Astrocyte (in vitro differentiated cells and primary cell): ENCODE measurements at places on chromosomes 5 and 9. TPM values are rescaled to one million over a fixed set of nuclear protein-coding genes. Genes with fewer than 3 reads are reported as not detected.
A peak's percentile ranks its signal among the peaks of the same experiment; 100 is the strongest.

DNA sequence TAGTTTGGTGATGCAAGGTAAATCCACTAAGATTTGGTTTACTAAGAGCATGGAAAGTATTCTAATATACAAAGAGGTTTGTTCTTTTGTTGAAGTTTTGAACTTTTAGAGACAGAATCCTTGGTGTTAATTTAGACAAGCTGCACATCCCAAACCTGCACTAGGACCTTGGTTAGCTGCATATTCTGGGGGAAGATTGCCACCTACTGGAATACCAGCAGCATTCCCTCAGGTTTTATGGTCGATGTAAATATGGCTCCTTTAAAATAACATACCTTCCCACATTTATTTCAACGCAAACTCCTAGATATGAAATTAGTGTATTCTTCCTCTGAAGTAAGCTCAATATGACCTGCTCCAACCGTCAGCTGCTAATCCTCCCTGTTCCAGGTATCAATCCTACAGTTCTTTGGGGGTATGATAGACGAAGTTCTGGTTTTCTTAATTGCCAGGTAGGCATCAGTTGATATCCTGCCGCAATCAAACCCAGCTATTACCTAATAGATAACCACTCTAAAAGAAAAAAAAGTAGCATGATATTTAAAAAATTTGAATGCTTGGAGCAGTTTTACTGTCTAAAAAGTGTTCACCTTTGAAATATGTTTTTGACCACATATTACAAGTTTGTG lies 624.1 kb downstream of the ISL1 start:
- H3K4me1 ChIP-seq = no peaks in the 10 kb centered on the region
- no peaks in the 10 kb centered on the region for H3K27me3 ChIP-seq
- no peaks in the 10 kb centered on the region for H3K36me3 ChIP-seq
- no peak overlapping the region for H3K27ac ChIP-seq

The CHSY3 gene
- total RNA-seq = 9.4 and 11.9 TPM in 2 replicates

- no peak overlapping the region for H3K27ac ChIP-seq
- DNase-seq = peak; percentile 76
- H3K36me3 ChIP-seq = no peaks in the 10 kb centered on the region
- no peak overlapping the region for H3K4me3 ChIP-seq
These were observed 17.4 kb upstream of the SPDL1 start for GRCh38 chr5:169566202-169566601.

- peak; percentile 91 for DNase-seq
- no peaks in the 10 kb centered on the region for H3K27me3 ChIP-seq
- H3K4me1 ChIP-seq = peaks cover 14% of the 10 kb centered on the region
- no peak overlapping the region for H3K4me3 ChIP-seq
- H3K36me3 ChIP-seq = no peaks in the 10 kb centered on the region
These were observed 36.1 kb downstream of the TMC1 start for GRCh38 chr9:72557549-72557948.

- no peaks in the 10 kb centered on the region for H3K4me1 ChIP-seq
- no peak overlapping the region for H3K27ac ChIP-seq
- H3K4me3 ChIP-seq = no peak overlapping the region
These were observed 1242.3 kb upstream of the WWC1 start for GRCh38 chr5:167049043-167049663.
